Activated CD8-positive, alpha-beta memory T cell treated with anti-CD3 and anti-CD28 coated beads, Interleukin-2, amount 50 U/mL, for 48 hours (primary cell): ENCODE measurements at places on chromosomes 6 and 20.

GRCh38 chr6:17621003-17621402, 20.9 kb downstream of the FAM8A1 start:
- DNase-seq: no peak

DNA sequence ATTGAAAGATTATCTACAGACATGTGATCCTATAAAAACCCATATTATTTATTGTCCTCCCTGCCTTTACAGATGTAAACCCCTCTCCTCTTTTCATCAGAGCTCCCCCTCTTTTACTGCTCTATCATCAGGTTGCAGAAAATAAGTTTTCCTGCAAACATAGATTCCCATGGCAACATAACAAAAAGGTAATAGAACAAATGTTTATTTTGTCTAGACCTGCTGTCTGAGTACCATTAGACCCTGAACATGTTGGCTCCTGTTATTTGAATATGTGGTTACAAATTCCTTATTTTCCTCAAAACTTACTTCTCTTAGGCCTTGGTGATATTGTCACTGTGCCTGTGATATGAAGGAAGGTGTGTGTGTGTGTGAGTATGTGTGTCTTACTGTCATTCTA, 11.5 kb downstream of the MAPK14 start:
- no peak for DNase-seq

GRCh38 chr20:32482442-32483261, 102.5 kb downstream of the NOL4L start:
- DNase-seq: no peak

GRCh38 chr20:36582821-36583220, 9.4 kb downstream of the TGIF2 start:
- DNase-seq: no peak

DNA sequence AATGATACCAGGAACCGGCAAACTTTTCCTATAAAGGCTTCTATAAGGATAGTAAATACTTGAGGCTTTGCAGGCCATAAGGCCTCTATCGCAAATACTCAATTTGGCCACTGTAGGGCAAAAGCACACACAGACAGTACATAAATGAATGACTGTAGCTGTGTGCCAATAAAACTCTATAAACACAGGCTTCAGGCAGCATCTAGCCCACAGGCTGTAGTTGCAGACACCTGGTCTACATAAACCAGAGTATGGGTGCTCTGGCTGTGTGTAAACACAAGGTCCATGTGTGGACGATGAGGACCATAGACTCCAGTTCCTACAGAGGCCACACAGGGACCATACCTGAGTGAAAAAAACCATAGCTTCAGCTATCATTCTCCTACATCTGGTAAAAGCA, 52.2 kb downstream of the ZMYND8 start:
- DNase-seq: no peak

GRCh38 chr6:4636191-4636880, 139.9 kb upstream of the CDYL start:
- no peak for DNase-seq

- no peak for DNase-seq
Observed at GRCh38 chr20:40578961-40579360, 110.1 kb downstream of the MAFB start.

DNA sequence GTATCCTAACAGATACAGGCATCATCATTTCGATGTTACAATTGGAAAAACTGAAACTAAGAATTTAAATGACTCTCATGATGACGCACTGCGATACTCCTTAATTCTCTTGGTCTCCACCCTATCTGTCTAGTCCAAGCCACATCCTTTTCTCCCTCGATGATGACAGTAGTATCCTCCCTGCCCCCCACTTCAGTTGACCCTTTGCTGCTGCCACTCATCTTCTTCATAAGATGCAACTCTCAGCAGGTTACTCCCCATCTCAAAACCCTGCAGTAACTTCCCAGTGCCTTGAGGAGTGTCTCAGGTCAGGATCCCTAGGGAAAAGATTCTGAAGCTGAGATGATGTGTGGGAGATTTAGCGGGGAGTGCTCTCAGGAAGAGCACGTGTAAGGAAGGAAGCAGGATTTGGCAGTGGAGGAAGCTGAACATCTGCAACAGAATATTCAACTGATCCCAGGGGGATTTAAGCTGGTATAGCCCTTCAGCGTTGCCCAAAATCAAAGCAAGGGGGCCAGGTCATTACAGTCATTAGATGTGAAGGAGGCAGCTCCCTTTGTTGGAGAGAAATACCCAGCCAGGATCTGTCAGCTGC, 16.1 kb downstream of the JPH2 start:
- no peak for DNase-seq

GRCh38 chr20:41443691-41444090, 77.1 kb upstream of the EMILIN3 start:
- DNase-seq: no peak
